Sigmoid colon (tissue), 7 donors: ENCODE measurements at places on chromosomes 6 and 20. TPM values are rescaled to one million over a fixed set of nuclear protein-coding genes. Genes with fewer than 3 reads are reported as not detected.

Gene FGD2
- total RNA-seq: 17.1 TPM

DNA sequence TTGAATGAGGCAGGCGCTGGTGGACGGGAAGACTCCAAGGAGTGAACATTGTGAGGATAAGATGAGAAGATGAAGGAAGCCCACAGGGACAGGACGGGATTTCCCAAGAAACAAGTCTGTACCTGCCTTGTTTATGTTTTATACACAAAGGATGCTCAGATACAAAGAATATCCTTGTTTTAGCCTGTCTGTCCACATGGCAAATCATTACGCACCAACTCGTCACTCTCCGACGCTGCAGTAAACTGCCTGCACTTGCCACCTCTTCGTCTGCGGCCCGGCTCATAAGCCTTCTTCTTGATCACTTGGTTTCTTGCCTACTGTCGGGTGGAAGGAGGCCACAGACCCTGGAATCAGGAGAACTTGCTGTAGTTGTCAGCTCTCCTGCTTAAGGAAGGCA is 85.4 kb downstream of the CD83 start:
- no peak for DNase-seq
- H3K36me3 ChIP-seq: no peaks in the 10 kb centered on the region
- H3K27me3 ChIP-seq: no peaks in the 10 kb centered on the region

Gene TBX18
- total RNA-seq: 0.49 TPM

DNA sequence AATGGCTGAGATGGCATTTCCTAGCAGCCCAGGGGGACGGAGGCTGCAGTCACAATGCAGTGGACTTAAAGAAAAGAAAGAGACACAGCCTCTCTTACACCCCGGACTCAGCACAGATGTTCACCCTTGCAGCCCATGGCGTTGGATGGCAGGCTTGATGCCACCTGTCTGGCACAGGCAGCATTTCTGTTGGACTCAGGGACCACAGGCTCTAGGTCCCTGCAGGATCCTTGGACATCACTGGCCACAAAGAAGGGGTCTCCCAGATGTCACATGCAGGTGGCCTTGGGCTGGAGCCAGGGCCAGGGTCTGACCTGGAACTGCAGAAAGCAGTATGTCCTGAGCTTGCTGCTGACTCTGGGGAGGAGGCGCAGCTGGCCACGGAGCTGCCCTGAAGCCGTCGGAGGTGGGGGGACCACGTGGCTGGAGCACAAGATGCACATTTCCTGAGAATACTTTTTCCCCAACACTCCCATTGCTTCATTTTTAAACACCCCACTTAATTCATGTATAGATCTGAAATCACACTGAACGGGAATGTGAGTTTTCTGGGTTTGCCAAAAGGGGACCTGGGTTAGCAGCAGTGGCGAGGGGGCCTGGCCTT is 102.3 kb upstream of the SULF2 start:
- no peak overlapping the region for H3K4me3 ChIP-seq
- no peaks in the 10 kb centered on the region for H3K27me3 ChIP-seq
- H3K27ac ChIP-seq: no peak overlapping the region
- no peaks in the 10 kb centered on the region for H3K4me1 ChIP-seq
- no peak for DNase-seq

GRCh38 chr20:23086056-23086566 is at the start of gene CD93:
CD93 (minus strand) TSS chr20:23086324; CDS start chr20:23086192, 132 bp downstream.
- H3K27ac ChIP-seq: peak within 1 kb of the TSS; percentile 77
- H3K4me3 ChIP-seq: peak within 1 kb of the TSS; percentile 33
- no peaks in the 10 kb centered on the region for H3K27me3 ChIP-seq
- DNase-seq: no peak
